ENCODE measurements at places on chromosomes 7 and 10. TPM values are rescaled to one million over a fixed set of nuclear protein-coding genes. Genes with fewer than 3 reads are reported as not detected.

DNA sequence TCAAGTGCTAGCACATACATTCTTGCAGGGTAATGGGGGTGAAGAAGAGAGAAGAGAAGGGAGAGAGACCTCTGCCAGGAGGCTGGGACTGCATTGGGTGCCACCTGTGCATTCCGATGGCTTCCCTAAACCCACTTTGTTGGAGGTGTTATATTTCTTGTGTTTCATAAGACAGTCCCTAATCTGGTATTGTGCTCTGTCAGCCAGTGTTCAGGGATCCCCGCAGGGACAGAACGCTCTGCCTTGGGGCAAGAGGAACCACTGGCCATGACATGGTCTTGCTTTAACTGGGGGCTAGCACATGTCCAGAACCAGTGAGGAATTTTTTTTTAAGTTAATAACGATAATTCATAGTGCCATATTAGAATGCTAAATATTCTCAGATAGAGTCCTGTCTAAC lies 365.2 kb upstream of the GALNT17 start:
- no peak for DNase-seq

The KIAA1217 gene
- total RNA-seq = 8.2 TPM

DNA sequence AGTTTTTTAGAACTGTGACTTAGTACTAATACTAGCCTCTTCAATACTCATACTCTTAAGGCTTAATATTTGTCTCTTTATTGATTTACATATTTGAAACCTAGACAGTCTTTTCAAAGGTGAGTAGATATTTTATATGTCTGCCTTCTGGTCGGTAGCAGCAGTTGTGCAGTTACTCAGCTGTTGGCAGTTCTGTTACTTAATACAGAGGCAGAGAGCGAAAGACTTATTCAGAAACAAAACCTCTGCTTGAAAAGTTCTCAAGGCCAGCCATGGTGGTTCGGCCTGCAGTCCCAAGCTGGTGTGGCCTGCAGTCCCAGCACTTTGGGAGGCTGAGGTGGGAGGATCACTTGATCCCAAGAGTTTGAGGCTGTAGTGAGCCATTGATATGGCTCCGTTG lies 84.2 kb downstream of the AUTS2 start:
- no peak for DNase-seq

The CTAGE4 gene
- total RNA-seq = 0.29 TPM

DNA sequence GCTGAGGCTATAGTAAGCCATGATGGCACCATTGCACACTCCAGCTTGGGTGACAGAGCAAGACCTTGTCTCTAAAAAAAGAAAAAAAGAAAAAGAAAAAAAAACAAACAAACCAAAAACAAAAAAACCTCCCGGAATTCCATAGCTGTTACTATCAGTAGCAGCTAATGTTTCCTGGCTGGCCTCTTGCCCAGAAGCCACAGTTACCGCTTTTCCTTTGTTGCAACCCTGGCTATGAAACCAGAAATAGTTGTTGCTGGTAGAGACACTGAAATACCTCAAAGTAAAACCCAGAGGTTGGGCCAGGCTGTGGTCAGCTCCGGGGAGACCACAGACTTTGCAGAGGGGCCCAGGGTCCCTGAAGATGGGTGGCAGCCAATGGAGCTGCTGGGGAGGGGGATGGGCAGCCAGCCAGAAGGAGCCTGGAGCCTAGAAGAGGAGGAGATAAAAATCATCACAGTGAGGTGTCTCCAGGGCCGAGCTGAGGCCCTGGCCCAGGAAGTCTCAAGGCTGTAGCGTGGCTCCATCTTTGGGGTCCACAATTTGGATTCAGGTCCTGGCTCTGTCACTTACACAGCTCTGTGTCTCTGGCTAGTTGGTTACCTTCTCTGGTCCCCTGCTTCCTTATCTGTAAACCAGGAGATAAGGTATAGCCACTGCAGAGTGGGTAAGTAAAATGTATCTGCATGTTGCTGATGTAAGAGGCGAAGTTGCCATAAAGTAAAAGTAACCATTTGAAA lies 3.4 kb upstream of the CHST12 start:
- DNase-seq = peak; percentile 98

The MRLN gene
- not detected for total RNA-seq

GRCh38 chr10:82468453-82468852 lies 593.5 kb downstream of the NRG3 start:
- no peak for DNase-seq

All from RPMI7951 (cell line).